Stimulated activated CD8-positive, alpha-beta memory T cell treated with anti-CD3 and anti-CD28 coated beads, Interleukin-7, amount 100 ng/mL, for 1 hour (primary cell): ENCODE measurements at places on chromosomes 5 and 9.

DNA sequence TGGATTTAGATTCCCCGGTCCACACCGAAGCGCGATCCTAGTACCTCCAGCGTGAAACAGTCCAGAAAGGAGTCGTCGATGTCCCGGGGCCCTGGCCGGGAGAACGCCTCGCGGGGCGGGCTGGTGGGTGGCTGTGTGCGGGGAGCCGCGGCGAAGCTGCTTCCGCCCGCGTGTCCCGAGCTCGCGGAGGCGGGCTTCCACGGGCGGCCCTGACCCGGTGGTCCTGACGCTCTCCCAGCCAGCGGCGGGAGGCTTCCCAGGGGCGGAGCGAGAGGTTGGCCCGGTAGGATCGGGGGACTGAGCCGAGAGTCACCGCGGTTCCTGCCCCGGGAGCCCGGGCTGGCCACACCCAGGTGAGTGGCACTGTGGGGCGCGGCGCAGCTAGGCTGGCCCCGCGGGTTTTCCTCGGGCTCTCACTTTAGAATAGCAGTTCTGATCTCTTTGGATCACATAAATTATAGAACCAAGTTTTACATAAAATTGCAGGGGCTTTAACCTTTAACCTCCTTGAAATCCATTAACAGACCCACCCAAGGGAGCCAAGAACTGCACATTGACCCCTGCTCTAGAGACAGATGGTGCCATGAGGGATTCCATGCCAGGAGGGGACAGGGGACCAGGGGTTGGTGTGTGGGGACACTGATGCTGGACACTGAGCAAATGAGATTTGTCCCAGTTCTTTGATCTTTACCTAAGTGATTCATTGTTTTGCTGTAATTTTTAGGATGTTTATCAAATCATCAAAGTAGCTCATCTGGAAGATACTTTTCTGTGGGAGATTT lies 29.2 kb upstream of the IL31RA start:
- DNase-seq = no peak

GRCh38 chr5:74422671-74423070 lies 217.9 kb downstream of the ENC1 start:
- DNase-seq = no peak

- no peak for DNase-seq
These were observed 256.9 kb downstream of the TRIM32 start for GRCh38 chr9:116943970-116944369.

- no peak for DNase-seq
These were observed 58.1 kb downstream of the CEMIP2 start for GRCh38 chr9:71710201-71710600.
